ENCODE measurements at places on chromosomes 12 and 14. TPM values are rescaled to one million over a fixed set of nuclear protein-coding genes. Genes with fewer than 3 reads are reported as not detected.

GRCh38 chr12:53010955-53011354 is 4.7 kb downstream of the EIF4B start:
- DNase-seq, result no peak

- no peak for DNase-seq
Observed at GRCh38 chr14:37595809-37596621, 586 bp downstream of the TTC6 start.

DNA sequence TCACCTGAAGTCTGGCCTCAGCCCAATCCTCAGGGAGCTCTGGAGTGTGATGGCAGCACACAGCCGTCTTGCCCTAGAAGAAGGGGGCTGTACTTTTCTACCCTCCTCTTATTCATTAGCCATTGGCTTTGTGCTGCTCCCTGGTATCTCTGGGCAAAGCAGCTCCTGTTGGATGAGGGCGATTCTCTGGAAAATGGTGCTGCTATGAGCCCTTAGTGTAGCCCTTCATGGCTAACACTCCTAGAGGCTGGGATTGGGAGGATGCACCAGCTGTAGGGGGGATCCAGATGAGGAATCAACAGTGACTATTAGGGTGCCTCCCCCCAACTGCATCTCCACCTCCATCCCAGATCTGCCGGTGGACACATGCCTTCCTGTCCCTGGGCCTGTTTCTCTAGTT is 32.6 kb downstream of the RPH3A start:
- no peak for DNase-seq

DNA sequence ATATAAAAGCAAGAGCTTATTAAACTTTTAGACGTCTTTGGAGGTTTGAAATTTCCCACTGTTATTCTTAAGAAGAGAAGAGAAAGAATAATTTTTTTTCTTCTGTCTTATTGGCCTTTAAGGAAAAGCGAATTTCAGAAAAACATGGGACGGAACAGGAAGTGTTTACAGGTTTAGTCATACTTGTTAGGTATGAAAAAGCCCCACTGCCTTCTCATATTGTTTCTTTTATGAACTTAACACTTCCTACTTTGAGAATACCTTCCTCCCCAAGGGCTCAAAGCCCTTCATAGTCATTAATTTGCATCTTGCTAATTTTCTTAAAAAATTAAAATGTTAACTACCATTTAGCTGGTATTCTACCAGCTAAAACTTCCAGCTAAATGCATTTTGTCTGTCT is 82.0 kb downstream of the ETV6 start:
- DNase-seq, result no peak

DAO gene
- total RNA-seq, result not detected

C12orf50 gene
- not detected for total RNA-seq

Measured in natural killer cell (primary cell).